ENCODE measurements at places on chromosomes 7 and 10.

- DNase-seq = no peak
Observed at GRCh38 chr10:28548781-28549498, 16.0 kb downstream of the WAC start.

DNA sequence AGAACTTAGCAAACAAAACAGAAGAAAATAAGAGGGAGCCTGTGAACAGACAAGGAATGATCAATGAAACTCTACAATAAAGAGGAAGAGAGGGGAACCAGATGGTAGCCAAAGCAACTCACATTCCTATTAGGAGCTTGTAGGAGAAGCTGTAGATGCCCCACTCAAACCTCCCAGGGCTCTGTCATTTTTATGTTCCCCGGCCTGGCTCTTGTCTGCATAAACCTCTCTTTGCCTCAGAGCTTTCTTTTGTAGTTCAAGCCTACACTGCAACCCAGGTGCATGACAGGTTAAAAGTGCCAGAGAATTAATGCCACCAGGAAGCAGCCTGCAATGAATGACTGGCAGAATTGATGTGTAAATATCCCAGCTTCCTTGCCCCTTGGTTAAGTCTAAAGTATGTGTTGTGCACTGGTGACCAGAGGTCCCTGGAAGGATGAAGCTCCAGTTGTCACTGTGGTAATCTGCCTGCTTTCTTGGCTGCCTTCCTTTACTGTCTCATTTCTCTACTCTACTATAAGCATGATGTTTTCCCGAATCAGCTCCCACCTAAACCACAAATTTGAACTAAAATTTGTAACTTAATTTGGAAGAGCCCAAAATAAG is 40.4 kb downstream of the HDAC9 start:
- DNase-seq = no peak

DNA sequence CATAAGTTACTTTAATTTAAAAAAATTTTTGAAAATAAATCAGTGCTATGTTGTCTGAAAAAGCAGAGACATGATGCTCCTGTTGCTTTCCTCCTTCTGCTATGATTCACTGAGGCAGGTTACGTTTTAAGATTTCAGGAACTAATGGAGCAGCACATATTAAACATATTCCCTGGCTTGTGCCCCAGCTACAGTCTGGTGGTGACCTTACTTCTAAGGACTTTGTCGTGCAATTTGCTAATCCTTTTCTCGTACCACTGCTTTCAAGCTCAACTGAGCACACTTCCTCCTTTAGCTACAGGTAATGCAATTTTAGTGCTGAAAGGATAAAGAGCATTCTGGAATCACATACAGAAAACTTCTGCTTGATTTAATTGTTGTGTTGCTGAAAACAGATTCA is 16.2 kb upstream of the PRR15 start:
- no peak for DNase-seq

DNA sequence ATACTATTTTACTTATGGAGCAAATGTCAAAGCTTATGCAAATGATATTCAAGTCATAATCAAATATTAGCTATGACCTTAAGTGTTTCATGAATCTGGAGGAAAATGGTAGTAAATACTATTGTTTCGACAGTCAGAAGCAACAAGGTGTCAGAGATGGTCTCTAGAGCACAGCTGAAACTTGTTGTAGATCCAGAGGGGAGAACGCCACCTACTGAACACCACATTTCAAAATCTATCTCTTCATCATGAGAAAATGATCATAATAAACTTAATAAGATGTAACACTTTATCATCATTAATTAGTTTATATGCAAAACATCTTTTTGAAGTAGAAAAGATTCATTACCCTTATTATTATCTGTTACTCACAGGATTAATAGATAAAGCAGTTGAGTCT is 418.7 kb downstream of the GATA3 start:
- DNase-seq = peak; percentile 10

- DNase-seq = no peak
Observed at GRCh38 chr10:75228834-75229233, 6.9 kb downstream of the COMTD1 start.

DNA sequence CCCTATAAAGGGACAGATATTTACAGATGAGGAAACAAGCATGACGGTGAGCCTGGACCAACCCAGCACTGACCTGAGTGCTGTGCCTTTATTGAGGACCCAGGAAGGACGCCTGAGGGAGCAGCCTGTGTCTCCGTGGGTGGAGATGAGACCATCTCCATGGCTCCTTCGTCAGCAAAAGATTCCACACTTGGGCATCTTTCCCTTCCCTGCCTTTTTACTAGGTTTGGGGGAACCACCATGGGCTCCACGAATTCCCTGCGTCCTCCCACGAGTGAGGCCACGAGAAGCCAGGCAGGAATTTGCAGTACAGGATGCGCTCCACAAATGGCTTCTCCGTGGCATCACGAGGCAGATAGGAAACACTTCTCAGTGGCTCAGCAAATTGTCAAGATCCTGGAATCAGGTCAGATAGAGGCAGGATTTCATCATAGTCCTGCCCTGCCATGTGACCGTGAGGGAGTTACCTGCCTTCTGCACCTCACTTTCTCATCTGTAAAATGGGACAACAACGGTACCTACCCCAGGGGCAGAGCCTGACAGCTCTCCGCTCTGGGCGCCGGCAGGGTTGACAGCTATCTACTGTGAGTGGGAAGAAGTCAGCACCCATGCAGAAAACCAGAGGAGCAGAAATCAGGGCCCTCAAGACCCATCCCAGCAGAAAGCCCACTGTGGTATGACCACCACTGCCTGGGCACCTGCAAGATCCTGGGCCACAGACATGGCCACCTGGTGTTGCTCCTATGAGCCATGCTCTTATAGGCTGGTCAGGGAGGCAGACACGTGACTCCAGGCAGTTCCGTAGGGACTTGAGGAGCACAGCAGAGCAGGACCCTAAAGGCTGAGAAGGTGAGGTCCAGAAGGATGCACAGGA is 80.1 kb downstream of the GRID1 start:
- no peak for DNase-seq

GRCh38 chr7:151010307-151011096 is 13.8 kb downstream of the ATG9B start:
- no peak for DNase-seq

GRCh38 chr7:135109562-135109961 is 38.3 kb upstream of the TMEM140 start:
- DNase-seq = no peak

DNA sequence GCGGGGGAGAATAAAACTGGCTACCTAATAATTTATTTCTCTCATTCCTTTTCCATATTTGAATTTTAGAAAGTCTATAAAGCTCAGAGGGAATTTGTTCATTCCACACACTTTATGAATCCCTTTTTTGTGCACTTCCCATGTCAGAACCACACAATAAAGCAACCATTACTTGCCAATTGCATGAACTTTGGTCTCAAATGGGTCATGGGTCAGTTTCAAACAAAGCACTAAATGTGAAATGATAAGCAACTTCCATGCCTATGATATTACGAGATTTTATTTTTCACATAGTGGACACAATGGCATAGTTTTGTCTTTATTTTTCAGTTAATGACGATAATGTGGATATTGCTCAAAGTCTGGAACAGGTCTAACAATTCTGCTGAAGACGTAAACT is 18.6 kb upstream of the RELN start:
- DNase-seq = no peak

DNA sequence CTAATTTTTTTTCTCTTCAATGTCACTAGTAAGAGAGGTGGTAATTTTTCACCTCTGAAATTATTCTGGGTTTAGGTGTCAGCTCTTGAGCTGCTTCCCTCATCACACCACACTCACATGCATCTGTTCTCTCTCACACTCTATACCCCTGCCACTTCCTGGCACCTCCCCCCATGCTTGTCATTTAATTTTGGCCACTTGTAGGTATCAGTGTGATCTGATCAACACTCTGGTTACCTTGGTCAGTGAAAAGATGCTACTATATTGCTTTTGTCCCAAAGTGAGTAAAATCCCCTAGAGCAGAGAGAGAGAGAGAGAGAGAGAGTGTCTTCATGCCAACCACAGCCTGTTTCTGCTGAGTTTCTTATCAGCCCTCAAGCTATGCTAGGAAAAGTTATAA is 42.5 kb downstream of the STK17A start:
- DNase-seq = no peak

DNA sequence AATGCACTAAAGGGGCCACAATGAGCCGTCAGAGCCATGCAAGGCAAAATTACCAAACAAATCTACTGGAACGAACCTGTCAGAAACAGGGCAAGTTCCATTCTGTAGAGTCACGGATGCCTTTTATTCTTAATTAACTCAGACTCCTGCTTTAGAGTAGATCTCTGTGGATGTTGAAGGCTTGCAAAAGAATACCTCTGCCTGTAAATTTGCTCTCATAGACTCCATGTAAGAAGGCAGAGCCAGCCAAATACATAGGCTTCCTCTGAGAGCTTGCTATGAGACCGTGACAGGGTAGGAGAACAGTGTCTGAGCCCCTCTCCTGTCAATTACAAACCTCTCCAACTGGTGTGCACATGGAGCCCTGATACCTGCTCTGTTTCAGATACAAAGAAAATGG is 787.9 kb upstream of the POM121L12 start:
- no peak for DNase-seq

DNA sequence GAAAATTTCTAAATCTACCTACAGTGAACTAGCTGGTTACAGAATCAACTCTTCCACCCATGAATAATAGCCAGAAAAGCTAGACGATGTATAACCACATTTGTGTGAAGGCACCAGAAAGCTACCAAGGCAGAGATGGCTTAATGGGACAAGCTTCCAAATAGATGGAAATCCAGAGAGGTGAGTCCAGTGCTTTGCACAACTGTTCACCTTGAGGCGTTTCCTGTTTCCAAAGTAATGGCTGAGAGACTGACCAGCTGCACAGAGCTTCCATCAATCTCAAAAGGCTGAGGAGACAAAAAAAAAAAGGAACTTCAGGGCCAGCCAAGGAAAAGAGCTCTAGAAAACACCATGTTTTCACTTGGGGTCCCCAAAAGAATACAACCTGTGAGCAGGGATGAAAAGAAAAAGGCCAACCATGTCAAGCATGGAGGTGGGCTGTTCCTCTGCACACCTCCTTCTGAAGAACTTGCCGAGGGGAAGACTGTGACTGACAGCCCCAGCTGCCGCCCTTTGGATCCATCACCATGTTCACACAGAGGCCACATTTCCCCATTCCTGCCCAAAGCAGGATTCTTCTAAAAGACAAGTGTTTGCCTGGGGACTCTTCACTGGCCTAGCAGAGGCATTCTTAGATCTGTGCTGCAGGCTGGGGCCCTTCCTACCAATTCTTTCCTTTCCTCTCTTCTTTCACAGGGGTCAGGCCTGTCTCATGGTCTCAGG is 72.9 kb downstream of the ARHGAP21 start:
- no peak for DNase-seq

All from AG09309 (cell line).